ENCODE measurements at places on chromosomes 6 and 20.

- no peak for DNase-seq
Measured at GRCh38 chr20:6630514-6630913, 137.0 kb upstream of the BMP2 start.

GRCh38 chr6:154909821-154910220 is 85.3 kb upstream of the TIAM2 start:
- DNase-seq: no peak

- peak; percentile 3 for DNase-seq
Measured at GRCh38 chr6:94300424-94301144, 881.2 kb upstream of the EPHA7 start.

DNA sequence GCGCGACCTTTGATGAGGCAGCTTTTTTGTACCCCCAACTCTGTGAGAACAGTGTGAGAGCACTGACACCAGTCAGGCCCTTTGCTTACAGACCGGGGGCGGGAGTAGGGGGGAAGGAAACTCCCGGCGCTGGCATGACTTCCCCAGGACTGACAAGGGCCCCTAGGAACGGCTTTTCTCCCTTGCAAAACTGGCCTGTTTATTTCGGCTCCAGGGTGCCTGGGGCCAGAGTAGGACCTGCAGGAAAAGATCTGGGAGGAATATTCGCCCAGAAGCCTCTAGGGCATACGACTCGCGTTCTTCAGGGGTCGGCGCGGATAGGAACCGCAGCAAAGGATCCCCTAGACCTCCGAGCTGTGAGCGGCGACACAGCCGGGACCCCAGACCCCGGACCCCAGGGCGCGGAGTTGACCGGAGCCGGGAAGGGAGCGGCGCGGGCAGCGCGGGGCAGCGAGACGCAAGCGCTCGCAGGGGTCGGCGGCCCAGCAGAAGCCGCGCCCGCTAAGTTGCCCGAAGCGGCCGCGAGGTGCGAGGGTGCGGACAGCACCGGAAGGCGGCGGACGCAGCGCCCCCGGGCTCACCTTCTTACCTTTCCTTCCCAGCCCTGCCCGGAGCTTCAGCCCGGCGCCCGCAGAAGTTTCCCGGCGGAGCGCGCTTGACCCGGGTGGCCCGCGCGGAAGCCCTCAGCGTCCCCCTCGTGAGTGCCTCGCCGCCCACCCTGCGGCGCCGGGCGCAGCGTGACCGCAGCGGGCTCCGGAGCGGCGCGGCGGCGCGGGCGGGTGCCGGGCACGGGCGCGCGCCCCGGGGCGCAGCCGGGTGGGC is at the start of gene POPDC3:
TSS of gene POPDC3 (minus strand) at position 771 of the 822 bp plus-strand sequence. CDS start 18,105 bp downstream, outside the sequence.
- no peak for DNase-seq

- no peak for DNase-seq
Measured at GRCh38 chr20:44026647-44027342, 112.1 kb downstream of the TOX2 start.

DNA sequence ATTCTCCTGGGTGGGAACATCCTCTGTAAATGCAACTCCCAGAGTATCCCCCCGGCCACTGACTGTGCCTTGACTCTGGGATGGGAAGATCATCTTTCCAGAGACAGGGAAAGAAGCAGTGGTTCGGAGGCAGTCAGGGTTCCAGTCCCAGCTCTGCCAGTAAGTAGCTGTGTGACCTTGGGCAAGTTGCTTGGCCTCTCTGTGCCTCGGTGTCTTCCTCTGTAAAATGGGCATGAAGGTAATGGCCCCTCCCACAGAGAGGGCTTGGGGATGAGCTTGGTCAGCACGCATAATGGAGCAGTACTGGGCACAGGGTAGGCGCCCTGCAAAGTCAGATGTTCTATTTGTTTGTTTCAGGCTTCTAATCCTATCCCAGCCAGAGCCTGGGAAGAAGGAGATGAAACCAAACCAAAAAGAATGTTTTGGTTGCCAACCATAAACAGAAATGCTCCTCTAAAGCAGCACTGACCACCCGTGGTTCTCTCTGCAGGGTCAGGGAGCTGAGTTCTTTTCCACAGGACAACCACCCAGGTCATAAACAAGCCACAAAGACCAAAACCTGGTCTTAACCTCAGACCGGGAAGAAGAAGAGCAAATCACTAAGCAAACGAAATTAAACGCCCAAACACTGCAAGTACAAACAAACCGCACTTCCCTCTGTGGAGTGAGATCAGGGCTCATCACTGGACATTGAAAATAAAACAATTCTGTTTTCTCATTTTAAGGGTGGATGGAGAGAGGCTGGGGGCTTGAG is 381.0 kb upstream of the SULF2 start:
- no peak for DNase-seq

DNA sequence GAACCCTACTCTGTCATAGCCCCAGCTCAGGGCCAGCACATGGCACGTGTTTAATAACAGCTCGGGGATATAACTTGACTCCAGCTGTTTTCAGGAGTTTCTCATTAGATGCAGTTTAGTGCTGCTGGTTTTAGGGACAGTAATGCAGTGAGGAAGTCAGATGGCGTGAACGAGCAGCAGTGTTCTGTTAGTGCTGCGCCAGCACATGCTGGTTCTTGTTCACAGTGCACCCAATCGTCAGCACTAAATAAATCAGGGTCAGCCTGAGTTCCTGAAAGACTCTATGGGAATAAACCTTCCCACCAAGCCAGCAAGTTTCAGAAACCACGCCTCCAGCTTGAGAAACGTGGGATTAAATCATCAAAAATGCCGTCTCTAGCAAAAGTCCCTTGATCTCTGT is 235.9 kb upstream of the SUPT3H start:
- DNase-seq: no peak

GRCh38 chr6:92495242-92495641 is 924.1 kb downstream of the EPHA7 start:
- no peak for DNase-seq

GRCh38 chr20:1440024-1440423 is 26.6 kb downstream of the NSFL1C start:
- DNase-seq: no peak
